Fibroblast of skin of right biceps (primary cell): ENCODE measurements at places on chromosomes 2 and 18.

- peak; percentile 66 for DNase-seq
These were observed 47.5 kb upstream of the SP3 start for GRCh38 chr2:174012347-174013314.

DNA sequence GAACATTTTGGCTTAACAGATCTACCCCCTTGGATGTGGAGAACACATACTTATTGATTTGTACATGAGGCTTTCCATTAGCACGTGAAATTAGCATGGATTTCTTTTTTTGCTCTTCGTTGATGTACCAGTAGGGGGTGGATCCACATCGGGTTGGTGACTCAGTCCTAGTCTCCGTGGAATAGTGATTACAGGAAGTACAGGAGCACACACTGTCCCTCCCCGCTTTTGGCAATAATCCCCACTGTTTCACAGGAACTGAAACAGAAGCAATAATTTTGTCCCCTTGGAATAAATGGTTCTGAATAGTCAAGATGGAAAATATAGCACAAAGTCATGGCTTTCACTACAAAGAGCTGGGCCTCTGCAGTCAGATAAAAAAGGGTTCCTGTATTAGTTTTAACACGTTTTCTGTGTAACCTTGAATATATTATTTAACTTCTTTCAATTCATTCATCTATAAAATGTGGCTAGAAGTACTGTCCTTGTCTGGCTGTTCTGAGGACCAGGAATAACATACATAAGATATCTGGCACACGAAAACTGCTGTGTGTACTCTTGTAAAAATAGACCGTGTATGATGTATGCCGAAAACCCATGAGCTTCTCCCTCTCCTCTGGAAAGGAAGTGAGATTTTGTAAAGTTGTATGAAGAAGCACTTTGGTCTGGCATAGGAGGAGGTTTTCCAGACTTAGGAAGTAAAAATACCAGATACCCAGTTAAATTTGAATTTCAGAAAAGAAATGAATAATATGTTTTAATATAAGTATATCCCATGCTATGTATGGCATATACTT is 229.2 kb downstream of the GALR1 start:
- peak; percentile 6 for DNase-seq

DNA sequence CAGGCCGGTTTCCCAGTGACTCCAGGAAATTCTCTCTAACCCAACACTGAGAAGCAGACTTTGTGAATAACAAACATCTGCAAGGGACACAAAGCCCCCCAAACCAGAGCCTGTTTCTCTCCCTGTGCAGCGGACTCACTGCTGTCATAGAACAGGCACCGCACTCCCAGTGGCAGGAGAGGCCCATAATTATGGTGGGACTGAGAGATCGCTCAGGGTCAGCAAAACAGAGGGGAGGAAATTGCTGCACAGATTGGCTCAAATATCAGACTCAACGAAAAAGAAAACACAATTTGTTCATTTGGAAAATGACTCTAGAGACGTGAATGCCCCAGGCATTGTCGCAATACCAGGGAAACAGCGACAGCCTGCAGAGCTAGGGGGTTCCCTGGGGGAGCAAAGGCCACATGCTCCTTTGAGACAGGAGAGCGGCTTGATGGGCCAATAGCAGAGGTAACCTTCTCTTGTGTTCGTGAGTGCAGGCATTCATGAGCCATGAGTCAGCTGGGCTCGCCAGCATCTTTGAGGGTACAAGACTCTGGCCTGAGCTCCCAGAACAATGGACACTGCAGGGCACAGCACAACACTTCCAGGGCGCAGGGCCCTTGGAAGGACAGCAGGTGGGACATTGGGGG is 143.3 kb upstream of the KLHL29 start:
- DNase-seq = no peak

- no peak for DNase-seq
These were observed 177.7 kb upstream of the SMAD2 start for GRCh38 chr18:48108136-48108535.

DNA sequence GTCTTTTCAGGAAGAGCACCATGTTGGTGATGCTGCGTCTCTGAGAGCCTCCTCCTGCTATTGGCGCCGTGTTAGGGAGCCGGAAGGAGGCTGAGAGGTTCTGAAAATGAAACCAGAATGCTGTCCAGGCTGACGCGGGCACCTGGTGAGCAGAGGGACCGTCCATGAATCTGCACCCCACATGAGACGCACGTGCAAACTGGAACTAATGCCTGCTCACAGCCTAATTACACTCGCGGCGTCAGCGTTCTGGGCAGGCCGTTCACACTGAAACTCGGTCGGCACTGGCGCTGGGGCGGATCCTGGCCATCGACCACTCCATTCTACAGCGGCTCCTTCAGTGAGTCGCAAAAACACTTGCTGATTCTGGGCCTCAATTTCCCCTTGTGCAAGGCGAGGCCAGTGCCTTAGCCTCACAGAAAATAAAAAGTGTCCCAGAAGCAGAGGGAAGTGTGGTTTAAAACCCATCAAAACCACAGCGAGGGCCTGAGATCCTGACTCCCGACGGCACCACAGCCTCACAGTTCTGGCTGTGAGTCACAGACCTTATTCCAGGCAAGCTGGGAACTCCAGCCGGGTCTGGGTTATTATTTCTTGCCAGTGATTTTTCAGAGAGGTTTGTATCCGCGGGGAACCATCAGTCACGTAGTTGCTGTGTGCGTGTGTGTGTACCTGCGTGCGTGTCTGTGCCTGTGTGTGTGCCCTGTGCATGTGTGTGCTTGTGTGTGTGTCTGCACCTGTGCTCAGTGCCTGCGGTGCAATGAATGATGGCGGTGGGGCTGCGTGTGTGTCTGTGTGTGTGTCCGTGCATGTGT is 49.1 kb upstream of the CTDP1 start:
- DNase-seq = no peak

DNA sequence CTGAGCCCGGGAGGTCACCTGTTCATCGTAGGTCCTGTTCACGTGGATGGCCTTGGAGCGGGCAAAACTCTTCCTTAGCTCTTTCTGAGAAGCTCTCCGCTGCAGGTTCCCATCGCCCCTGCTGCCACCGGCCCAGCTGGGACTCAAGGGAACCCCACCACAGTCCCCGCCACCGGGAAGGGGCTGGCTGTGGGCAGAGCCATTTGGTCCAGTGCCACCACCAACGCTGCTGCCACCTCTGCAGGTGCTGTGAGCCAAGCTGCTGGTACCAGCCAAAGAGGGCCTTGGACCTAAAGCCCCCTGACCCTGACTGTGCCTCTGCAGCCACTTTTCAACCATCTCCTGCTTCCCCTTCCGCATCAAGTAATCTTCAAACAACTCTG is 586 bp downstream of the PDE11A start:
- DNase-seq = no peak

DNA sequence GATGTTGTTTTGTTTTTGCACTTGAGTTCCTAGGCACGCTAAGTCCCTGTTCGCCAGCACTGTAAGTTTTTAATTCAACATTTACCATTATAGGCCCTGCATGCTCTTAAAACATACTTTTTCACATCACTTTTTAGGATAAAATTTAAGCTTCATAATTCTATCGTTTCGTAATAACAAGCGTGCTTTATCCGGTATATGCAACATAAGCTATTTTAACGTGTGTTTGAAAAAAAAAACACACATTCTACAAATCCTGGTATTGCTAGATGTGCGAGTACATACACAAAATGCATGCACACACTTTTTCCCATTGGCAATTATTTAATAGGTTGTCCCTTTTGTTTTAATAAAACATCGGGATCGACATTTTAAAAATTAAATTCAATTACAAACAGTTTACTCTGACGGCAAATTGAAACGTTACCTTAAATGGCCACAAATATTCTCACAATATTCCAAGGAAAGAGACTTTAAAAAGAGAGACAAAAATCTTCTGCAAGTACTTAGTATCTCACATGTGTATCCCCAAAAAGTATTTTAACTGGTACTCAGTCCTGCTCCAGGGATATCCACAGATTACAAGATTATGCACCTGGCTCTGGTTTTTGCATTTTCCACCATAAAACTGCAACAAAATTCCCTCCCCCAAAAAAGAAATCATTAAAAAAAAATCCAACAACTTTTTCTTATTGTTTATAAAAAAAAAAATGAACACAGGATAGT is 1.0 kb upstream of the TCF4 start:
- DNase-seq = no peak

GRCh38 chr2:228048838-228049490 is 132.5 kb downstream of the SPHKAP start:
- peak; percentile 54 for DNase-seq

DNA sequence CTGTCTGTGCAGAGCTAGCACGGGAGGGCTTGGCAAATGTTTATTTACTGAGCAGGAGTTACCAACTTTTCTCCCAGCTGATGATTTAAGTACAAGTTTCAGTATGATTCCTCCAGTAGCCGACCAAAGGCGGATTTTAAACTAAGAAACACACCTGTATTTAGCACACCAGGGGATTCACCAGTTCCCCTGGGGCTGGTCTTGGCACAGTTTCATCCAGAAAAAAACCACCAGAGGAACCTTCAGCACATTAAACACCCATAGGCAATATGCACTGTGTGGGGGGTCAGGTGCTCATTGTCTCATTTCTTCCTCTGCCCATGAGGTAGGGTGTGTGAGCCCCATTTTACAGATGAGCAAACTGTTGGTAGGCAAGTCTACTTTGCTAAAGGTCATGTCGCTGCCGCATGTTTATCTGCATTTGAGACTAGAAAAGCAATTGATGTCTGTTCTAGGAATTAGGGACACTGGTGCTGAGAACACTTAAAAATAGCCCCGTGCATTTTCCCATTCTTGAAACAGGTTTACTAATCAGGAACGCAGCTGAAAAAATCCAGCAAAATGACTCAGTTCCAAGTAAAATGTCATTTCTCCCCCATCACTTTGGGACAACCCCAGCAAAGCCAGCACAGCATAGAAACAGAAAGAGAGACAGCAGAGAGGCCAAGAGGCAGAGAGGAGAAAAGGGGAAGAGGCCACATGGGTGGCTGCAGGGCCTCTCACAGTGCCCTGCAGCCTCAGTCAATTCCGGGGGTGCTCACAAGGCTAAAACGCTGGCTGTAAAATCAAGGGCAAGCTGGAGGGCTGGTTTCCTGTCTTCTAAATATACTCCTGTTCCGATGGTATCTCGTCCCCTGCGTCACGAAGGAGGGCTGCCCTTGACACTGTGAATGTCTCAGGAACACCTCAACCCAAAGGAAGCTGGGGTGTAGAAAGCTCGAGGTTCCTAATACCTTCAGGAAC is 166.8 kb upstream of the ID2 start:
- no peak for DNase-seq
